ENCODE measurements at places on chromosomes 3 and 15.

DNA sequence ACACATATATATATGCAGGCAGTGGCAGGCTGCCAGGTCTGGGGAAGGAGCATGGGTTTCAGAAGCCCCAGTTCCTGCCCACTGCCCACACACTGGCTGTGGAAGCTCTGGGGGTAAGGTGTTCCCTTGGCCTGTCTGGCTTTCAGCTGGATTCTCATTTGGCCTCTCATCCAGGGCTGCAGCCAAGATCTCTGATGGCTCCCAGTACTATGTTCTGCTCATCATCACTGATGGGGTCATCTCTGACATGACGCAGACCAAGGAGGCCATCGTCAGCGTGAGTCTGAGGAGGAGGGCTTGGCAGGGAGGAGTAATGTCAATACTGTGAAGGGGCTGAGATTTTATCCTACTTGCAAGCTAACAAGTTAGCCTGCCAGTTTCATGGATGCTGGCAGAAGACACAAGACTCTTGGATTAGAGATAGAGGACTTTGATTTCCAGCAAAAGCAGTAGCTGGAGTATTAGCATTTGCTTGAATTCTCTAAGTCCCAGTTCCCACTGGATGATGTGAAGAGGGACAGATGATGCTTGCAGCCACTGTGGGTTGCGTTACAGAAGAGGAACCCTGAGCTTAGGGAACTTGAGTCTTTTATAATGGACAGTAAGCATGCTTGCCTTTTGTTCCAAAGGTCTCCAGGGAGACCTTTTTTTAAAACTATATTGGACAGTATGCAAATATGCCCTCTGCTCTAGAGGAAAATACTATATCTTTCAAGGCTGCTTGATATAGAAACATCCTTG, 5.6 kb upstream of the BRPF1 start:
- no peak for DNase-seq

DNA sequence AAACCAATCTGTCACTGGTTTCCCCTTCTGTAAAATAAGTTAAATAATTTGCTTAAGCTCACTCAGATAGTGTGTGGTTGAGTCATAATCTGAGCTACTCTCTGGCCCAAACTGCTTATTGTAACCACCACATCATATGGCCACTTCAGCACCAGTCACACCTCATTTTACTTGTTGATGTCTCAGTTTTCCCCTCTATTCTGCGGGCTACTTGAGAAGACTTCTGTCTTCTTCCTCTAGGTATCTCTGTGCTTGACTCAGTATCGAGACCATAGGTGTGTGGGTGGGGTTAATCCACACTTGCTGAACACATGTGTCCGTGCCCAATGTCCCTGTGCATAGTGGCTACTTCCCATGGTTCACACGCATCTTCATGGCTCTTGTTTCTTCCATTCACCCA, 32.9 kb downstream of the CRYGS start:
- no peak for DNase-seq

DNA sequence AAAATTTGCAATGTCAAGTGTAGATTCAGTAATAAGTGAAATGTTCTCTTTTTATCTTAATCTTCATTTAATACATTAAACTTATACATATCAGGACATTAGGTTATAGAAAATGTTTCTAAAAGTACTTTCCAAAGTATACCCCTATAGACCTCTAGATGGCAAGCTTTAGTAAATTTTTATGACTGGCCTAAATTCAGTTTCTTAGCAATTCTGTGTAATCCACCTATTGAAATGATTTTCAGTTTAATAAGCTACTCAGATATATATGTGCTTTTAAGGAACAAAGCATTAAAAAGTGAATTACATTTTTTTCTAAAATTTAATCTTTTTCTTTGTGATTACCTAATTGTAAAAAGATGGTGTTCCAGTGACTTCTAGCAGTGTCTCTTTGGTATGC, 342.2 kb downstream of the GBE1 start:
- DNase-seq = no peak

DNA sequence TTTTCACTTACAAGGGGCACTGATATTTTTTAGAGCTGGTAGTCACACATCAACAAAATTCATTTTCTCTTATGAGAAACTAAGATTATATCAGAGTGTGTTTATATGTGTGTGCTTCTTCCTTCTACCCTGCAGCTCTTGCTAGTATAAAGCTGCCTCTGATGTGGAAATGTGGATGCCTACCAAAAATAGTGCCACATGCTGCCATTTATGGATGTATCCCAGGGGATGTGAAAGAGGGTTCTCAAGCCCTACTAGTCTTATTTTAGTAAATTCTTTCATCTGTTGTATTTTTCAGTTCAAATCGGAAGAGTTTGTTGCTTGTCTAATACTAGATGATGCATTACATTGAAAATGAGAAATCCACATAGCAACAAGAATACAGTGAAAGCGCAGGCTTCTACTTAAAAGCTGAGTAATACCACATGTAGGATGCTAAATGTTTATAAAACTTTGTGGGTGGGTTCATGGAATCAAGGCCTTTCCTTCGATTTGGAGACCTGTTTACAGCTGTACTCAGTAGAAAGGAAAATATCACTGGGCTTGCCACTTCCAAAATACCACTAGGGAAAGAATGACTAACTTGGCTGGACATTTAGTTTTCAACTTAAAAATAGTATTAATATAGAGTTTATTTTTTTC, 399.2 kb downstream of the EPHA3 start:
- no peak for DNase-seq

- DNase-seq = no peak
Measured at GRCh38 chr3:84943379-84943778, 15.4 kb upstream of the CADM2 start.

DNA sequence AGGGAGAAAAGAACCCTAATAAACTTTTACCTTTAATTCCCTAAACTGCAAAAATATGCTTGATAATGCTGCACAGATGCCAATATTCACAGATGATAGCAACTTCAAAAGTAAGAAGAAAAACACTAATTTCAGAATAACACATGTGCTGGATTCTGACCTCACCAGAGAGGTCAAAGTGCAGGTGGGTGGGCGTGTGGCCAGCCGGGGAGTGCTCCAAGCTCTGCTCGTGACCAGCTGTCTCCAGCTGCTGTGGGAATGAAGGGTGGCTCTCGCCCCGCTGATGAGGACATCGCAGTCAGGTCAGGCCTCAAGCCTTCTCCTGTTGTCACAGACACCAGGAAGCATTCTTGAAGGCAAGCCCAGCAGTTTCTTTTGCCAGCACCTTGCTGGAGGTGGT, 57.1 kb downstream of the ADAMTS17 start:
- no peak for DNase-seq

- no peak for DNase-seq
Measured at GRCh38 chr15:29569533-29570092, 252.7 kb downstream of the TJP1 start.

GRCh38 chr15:44148580-44148979, 46.5 kb downstream of the FRMD5 start:
- no peak for DNase-seq

- DNase-seq = no peak
Measured at GRCh38 chr3:14252321-14253021, 73.9 kb downstream of the LSM3 start.

GRCh38 chr15:74643665-74644204, 28.1 kb downstream of the CLK3 start:
- DNase-seq = no peak

- DNase-seq = no peak
Measured at GRCh38 chr3:187708696-187709095, 6.3 kb upstream of the RTP2 start.

GRCh38 chr15:48667701-48668100, 22.2 kb upstream of the FBN1 start:
- DNase-seq = no peak

GRCh38 chr15:48267766-48268165, 61.7 kb downstream of the SLC12A1 start:
- DNase-seq = no peak

DNA sequence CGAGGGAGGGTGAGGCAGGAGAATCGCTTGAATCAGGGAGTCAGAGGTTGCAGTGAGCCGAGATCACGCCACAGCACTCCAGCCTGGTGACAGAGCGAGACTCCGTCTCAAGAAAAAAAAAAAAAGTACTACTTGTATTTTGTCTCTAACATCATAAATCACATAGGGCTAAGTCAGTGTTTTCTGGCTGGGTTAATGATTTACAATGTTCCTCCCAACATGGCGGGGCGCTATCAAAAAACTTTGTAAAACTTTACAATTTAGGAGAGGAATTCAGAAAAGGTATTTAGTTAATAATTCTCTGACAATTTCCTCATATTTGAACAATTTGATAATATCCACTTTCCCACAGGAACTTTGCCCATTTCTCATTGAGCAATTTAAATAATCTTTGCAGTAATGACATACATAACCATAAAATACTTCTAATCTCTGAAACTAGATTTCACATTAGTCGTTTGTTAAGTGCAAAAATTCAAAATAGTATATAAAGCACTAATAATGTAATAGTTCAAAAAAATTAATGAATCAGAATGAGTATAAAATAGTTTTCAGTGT, 26.6 kb upstream of the B3GNT5 start:
- no peak for DNase-seq

- no peak for DNase-seq
Measured at GRCh38 chr3:192057261-192057660, 596.3 kb downstream of the PYDC2 start.

GRCh38 chr3:29384640-29385039, 103.8 kb downstream of the RBMS3 start:
- DNase-seq = no peak

DNA sequence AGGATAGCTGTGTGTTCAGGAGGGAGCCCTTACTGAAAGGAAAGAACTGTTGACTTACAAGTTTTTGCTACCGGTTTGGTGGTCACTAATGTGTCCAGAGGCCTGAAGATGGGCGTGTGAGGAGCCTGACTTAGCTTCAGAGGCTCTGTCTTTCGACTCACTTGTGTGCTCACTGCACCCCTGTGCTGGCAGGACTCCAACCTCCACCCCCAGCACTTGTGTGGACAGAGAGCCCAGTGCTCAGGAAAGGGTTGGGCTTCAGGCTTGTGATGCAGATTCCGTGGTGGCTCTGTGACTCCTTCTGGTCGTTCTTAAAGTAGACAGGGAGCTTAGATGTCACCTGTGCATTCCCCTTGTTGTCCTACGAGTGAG, 100.9 kb downstream of the PGPEP1L start:
- no peak for DNase-seq

GRCh38 chr3:184188080-184188479, 2.1 kb downstream of the ABCF3 start:
- DNase-seq = no peak

DNA sequence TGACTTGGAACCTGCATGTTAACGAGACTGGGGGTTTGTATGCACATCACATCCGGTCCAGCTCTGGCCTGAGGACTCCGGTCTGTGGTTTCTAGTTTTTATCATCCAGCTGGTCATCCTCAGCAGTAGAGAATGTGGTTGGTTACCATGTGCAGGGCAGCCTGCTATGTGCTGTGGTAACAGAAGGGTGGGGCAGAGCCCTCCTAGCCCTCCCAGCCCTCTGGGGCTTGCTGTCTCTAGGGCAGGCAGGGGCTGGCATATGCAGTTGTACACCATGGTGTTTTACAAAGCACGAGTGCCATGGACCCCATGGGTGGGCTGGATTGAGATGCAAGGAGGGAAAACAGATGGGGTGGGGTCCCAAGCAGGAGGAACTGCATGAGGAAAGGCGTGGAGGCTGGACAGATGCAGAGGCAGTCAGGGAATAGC, 70.2 kb downstream of the APBA2 start:
- DNase-seq = no peak

GRCh38 chr3:122519693-122520092, 5.0 kb upstream of the KPNA1 start:
- DNase-seq = no peak

DNA sequence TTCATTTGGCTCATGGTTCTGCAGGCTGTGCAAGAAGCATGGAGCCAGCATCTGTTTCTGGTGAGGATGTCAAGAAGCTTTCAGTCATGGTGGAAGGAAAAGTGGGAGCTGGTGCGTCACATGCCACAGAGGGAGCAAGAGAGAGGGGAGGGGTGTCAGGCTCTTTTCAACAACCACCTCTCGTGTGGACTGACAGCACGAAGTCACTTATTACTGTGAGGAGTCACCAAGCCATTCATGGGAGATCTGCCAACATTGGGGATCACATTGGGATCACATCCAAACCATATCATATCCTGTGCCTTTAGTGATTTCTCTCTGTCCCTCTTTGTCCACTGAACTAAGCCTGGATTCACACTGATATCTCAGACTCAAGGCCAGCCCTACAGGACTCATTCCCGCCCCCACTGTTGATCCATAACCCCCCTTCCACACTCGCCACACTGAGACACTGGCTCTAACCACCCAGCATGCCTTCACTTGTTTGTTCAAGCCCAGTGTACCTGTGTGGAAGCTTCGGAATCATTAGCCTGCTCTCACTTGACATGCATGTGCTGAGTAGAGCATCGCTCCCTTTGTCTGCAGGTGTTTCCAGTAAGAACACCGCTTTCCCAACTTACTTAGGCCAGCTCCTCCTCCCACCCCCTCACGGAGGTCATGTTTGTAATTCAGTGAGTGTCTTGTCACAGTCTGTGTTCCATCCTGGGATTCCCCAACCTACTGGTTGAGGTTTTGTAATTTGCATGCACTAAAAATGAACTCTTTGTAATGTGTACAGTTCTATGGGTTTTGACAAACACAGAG, 132.2 kb downstream of the KLF13 start:
- DNase-seq = no peak

- DNase-seq = no peak
Measured at GRCh38 chr3:123002100-123002748, 25.3 kb downstream of the SEMA5B start.

DNA sequence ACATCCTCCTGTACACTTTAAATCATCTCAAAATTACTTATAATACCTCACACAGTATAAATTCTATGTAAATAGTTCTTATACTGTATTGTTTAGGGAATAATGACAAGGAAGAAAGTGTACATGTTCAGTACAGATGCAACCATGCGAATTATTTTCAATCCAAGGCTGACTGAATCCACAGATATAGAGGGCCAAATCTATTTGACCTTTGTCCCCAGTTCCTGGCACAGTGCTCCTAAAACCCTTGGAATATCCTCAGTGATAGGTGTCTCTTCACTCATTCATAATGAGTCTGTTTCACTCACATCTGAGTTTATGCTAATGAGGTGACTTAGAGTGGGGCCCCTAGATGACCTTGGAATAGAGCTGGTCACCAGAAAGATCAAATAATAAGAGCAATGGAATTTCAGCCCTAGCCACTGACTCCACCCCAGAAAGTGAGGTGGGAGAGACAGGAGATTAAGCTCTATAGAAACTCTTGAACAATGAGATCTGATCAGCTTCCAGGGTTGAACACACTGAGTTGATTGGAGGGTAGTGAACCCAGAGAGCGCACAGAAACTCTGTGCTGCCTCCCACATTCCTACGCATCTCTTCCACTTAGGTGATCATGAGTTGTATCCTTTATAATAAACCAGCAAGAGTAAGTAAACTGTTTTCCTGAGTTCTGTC, 65.3 kb downstream of the ADAM10 start:
- no peak for DNase-seq

- no peak for DNase-seq
Measured at GRCh38 chr3:46713050-46713897, 4.4 kb downstream of the PRSS50 start.

- no peak for DNase-seq
Measured at GRCh38 chr15:76678766-76679165, 226.4 kb downstream of the SCAPER start.

DNA sequence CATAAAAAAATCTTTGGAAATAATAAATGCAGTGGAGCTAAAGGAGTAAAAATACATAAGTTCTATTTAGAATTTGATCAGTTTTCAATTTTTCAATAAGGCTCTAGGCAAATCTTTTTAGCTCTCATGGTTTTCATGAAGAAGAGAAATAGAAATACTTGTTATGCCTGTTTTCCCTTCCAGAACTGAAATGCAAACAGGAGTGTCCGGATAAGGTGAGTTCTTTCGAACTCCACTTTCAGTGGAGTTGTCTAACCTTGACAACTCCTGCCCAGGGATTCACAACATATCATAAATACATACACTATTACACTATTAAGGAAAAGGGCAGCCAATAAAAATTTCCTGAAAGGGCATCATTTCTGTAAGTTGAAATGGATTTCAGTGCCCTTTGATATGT, 216.4 kb upstream of the SLC2A2 start:
- DNase-seq = no peak

Measured in stimulated activated CD4-positive, alpha-beta T cell treated with anti-CD3 and anti-CD28 coated beads, Interleukin-2, amount 100 ng/mL, for 48 hours (primary cell).